Foreskin fibroblast (primary cell): ENCODE measurements at places on chromosomes 4 and X.
A peak's percentile ranks its signal among the peaks of the same experiment; 100 is the strongest.

- no peak for DNase-seq
Observed at GRCh38 chr4:81494031-81494431, 22.3 kb upstream of the RASGEF1B start.

DNA sequence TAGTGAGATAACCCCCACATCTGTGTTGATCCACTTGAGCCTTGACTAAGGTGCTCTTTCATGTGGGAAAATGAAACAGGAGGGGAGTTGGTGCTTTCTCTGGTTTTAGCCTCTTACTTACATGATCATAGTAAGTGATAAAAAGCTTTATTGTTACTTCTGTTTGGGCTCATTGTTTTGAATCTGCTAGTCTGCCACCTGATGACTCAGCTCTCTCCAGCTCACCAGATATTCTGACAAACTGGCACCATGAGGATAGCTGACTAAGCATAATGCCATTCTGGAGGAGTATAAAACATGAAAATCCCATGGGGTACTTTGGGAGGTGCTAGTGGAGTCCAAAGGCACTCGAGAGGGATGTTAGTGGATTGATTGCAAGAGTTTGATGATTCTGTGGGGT is 824.0 kb downstream of the RAPGEF2 start:
- DNase-seq = no peak

- peak; percentile 9 for DNase-seq
Observed at GRCh38 chr4:151323667-151324066, 1.7 kb downstream of the SH3D19 start.

DNA sequence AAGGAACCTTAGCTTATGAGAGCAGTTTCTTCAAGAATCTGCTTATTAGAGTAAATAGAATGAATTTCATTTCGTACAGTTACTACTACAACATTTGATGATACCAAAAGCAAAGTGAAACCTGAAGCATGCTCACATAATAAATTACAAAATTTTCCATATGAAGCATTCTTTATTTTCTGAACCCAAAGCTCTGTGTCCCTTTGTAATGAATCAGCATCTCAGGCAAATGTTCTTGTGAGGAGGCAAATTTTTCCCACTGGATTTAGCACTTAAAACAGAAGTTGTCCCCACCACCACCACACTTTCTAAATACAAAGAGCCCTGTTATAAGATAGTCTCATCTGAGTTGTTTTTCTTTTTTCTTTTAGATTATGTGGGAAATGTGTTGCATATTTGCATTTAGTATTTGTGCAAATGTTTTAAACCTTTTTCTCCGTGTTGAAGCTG is 70.7 kb upstream of the NFKB1 start:
- no peak for DNase-seq

DNA sequence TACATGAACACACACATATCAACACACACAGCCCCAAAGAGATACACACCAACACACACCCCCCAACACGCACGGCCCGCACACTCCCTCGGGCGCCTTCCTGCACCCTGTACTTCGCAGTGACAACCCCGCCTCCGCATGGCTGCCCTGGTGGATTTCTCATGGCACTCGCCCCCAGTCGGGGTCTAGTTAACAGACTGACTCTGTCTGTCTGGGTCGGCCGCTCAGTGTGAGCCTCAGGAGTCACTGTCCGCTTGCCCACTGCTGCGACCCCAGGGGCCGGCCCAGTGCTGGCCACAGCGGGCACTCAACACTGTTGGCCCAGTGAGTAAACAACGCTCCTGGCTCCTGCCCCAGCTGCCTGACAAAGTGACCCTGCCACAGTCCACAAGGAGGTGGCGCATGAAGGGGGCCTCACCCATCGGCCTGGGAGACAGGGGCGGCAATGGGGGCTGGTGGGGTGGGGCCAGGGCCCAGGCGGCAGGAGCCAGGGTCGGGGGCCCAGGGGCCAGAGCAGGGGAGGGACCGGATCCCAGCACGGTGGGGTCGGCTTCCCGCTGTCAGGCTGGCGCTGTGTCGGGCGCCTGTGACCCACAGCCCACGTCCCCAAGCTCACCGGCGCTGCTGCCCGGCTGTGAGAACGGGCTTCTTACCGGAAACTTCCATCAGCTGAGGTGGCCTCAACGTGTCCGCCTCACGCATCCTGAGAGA is 40.2 kb upstream of the MAN2B2 start:
- no peak for DNase-seq

DNA sequence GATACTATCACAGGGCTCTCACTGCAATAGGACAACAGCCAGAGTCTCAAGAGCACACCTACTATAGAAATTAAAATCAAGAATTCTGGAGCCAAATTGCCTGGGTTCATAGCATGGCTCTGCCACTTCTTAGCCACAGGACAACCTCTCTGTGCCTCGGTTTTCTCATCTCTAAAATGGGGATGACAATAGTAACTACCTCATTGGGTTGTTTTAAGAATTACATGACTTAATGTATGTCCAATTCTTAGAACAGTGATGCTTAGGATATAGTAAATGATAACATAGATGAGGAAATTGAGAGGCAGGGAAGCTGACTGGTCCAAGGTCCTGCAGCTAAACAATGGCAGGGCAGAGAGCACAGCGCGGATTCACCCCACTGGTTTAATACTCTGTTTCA is 11.0 kb upstream of the ODAPH start:
- no peak for DNase-seq

DNA sequence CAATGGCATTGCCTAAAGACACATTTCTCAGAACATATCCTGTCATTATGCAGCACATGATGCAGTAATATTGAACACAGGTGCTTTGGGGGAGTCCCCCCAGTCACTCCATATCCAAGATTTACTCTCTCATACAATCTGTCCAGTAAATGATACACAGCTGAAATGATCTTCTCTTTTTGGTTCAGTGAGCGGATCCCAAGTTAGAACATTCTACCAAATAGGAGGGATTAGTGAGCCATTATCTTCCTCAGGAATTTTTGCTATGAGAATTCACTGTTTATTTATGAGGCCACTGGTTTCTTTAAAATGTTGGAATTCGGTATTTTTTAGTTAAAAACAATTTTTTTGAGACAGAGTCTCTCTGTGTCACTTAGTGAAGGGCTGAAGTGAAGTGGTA is 96.5 kb downstream of the TRAPPC11 start:
- no peak for DNase-seq

- no peak for DNase-seq
Observed at GRCh38 chr4:15779809-15780208, 1.7 kb downstream of the CD38 start.

GRCh38 chr4:11438647-11439046 is 10.0 kb upstream of the HS3ST1 start:
- no peak for DNase-seq

- peak; percentile 41 for DNase-seq
Observed at GRCh38 chrX:139112432-139112831, 400.9 kb upstream of the FGF13 start.

DNA sequence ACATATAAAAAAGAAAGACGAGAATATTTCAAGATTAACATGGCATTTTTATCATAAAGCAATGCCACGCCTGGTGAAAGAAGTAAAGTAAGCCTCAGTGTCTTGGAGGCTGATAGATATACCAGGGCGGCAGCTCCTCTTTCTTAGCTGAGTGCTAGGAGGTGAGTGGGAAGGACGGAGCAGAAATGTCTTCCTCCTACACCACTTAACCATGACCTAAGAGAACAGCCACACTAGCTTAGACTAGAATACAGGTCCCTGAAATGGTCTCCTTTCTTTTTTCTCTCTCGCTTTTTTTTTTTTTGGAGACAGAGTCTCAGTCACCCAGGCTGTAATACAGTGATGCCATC is 75.0 kb downstream of the NAF1 start:
- DNase-seq = no peak

- DNase-seq = no peak
Observed at GRCh38 chrX:51837451-51837850, 56.0 kb upstream of the MAGED1 start.

- DNase-seq = peak; percentile 56
Observed at GRCh38 chr4:25351777-25352416, 25.2 kb upstream of the ANAPC4 start.

GRCh38 chr4:12965334-12965733 is 518.8 kb downstream of the RAB28 start:
- DNase-seq = no peak

GRCh38 chr4:110631584-110632505 is 9.0 kb upstream of the PITX2 start:
- DNase-seq = peak; percentile 86

DNA sequence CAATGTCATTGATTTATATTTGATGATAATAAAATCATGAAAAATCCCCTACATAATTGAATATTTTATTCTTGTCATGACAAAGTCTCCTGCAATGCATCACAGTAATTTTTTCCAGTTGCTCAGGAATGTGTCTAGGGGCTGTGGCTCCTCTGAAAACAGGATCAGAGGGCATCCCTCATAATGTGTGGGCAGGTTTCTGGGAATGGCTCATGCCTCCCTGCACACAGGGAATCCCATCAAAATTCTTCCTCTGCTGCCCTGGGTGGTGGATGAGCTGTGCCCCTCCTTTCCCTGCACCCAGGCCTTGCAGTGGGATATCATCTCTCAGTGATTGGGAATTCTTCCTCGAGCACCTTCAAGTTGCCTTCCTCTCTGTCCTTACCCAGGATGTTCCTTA is 20.4 kb upstream of the PUDP start:
- no peak for DNase-seq

- peak; percentile 32 for DNase-seq
Observed at GRCh38 chr4:145731028-145731427, 51.1 kb downstream of the C4orf51 start.

- no peak for DNase-seq
Observed at GRCh38 chr4:184416913-184417734, 57.2 kb downstream of the IRF2 start.

- no peak for DNase-seq
Observed at GRCh38 chr4:52052475-52052780, 1.3 kb downstream of the SPATA18 start.

DNA sequence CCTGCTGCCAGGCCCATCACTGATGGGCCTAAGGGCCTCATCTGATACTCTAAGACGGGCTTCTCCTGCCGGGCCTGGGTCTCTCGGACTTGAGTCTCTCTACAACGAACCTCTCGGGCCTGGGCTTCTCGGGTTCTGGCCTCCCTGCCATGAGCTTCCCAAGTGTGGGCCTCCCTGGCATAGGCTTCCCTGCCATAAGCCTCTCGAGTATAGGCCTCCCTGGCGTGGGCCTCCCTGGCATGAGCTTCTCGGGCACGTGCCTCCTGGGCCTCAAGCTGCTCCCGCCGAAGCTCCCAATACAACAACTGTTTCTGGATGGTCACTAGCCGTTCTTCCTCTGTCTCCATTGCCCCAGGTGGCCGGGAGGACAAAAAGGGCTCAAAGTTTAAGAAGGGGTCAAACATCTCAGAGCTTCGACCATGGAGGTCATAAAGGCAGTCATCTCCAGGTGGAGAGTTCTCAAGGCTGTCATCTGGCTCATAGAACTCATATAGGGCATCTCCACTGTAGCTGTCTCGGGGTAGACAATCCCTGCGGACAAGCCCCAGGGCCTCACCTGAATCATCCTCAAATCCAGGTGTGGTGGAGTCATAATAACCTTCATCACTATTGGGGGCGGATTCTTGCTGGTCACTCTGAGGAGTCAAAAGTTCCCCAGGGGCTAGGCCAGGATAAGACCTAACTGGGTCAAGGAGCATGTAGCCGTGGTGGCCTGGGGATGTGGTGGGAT is 14.1 kb downstream of the AMER1 start:
- no peak for DNase-seq

GRCh38 chr4:67549123-67549522 is 3.8 kb upstream of the CENPC start:
- DNase-seq = peak; percentile 7

DNA sequence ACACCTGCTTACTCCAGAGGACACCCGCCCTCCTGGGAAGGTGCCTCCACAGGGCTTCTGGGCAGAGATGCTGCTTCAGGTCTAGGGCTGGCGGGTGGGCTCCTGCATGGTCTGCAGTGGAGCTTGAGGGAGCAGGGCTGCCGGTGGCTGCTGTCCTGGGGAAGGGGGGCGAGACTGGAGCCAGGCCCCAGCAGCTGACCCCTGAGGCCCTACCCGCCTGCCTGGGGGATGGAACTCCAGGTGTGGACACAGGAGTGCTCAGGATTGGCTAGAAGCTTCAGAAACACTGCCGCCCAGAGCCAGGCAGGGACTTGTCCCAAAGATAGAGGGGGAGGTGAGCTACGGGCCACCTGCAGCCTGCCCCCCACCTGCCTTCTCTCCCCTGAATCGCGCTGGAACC is 33.0 kb upstream of the ADRA2C start:
- no peak for DNase-seq

DNA sequence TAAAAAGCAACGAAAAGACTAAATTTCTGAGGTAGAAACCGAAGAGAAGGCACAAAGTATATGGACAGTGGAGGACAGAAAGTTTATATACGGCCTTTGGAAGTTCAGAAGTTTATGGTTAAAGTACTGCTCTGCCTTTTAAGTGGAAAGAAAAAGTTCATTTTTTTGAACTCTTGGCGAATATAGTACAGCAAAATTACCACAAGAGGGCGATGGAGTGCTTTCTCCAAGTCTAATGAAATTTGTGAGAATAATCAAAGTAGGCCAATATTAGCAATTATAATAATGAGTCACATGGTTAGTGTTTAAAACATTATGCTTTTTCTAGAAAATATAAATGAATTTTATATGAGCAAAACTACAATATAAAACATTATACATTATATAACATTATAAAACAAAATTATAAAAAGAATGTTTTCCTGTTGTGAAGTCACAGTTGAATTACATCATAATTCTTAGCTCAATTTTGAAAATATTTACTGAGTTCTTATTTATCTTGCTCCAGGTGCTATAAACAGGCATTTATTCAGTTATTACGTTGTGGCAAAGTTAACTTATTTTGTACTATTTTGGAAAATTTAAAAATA is 136.2 kb upstream of the BMPR1B start:
- DNase-seq = peak; percentile 14

DNA sequence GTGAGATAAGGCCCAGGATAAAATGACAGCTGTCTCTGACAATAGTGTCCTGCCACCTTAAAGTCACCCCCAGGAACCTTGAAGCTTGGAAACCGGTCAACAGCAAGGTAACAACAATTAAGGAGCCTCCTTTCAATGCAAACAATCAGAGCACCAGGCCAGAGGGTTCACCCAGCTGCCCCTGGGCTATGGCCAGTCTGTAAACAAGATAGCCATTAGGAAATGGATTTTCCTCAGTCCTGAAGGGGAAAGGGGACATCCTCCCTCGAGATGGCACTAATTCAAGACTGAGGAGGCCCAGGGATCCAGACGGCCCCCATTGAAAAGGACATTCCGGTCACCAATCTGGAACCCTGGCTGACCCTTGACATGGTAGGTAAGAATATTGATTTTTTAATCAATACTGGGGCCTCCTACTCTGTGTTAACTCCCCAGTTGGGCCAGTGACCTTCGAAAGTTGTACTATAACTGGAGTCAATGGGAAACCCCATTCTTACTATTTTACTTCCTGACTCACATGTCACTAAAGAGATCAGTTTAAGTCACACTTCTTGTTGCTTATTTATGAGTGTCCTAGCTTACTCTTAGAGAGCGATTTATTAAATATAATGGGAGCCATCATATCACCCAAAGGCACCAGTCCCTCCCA is 61.7 kb upstream of the CT45A1 start:
- no peak for DNase-seq

GRCh38 chr4:13527981-13528820 is 16.1 kb downstream of the NKX3-2 start:
- DNase-seq = no peak
